HFF-Myc (cell line): ENCODE measurements at places on chromosomes 12 and 14.

DNA sequence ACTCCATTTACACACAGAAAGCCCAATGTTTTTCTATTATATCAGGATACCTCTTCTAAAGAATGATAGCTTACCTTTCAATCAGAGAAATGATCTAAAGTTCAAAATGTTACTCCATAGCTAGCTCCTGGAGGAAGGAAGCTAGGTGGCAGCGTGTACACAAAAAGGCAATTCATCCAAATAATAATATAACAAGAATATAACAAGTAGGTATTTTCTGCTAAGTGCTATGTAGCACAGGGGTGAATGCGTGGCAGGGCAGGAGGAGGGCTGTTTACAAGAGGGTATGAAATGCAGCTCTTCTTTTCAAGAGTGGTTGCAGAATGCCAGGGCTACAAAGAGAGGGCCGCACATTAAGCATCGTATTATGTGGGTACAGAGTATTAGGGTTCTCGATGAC is 663 bp upstream of the SNAPC1 start:
- DNase-seq = no peak

GRCh38 chr12:11635341-11635740 is 14.1 kb upstream of the ETV6 start:
- no peak for DNase-seq

GRCh38 chr12:75208856-75209811 is 505 bp downstream of the KCNC2 start:
- DNase-seq = no peak

GRCh38 chr12:3468329-3468728 is 22.7 kb upstream of the PRMT8 start:
- no peak for DNase-seq

- no peak for DNase-seq
Observed at GRCh38 chr14:39615352-39615751, 183.1 kb upstream of the FBXO33 start.

GRCh38 chr12:12191008-12191407 is 75.8 kb downstream of the LRP6 start:
- no peak for DNase-seq

DNA sequence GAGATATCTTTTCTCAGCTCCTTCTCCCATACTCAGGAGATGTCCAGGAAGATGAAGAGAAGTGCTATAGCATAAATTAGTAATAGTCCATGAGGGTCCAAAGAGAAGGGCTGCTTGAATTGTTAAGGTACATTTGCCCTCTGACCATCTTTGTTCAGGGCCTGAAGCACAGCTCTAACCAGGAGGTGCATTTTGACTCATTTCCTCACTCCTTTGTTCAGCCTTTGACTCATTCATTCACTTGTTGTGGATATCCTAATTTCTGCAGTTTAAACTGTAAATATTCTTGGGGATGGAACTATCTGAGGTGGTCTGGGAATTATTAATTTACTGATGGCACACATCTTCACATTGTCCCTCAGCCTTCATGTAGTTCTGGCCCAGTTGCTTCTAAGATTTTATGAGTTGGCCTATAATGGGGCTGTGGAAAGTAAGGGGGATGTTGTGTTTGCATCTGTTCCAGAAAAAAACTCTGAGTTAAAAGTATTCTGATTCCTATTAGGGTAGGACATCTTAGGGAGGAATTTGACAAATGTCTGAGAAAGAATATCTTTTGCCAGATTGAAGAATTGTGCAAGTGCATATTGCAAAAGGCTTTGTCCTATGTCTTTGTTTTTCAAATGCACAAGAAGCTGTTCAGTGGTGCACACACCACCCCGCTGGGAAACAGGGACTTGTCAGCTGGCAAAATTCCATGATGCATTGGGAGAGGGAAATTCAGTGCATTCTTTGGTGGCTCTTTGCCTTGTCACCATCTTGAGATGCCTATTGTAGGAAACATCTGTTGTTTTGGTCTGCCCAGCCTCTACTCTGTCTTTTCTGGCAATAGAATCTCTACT is 22.1 kb downstream of the SMOC1 start:
- no peak for DNase-seq

DNA sequence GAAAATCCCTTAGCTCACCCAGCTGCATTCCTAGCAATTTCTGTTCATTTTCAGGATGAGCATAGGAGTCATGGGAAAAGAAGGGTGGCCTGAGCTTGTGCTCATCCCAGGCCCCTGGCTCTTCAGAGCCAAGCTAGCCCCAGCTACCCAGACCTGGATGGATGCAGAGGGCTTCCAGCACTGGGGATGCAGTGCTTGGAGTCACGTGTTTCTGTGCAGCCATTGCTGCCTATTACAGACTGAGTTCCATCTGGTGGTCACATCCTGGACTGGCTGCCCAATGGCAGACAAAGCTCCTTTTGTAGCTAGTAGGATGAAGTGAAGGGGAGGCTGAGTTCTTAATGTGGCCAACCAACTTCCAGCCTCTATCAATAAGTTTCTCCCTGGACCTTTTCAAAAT is 54.2 kb upstream of the JDP2 start:
- DNase-seq = no peak
